Fibroblast of the conjunctiva (primary cell): ENCODE measurements at places on chromosomes 3 and 15.

GRCh38 chr3:182692021-182692420, 101.3 kb upstream of the ATP11B start:
- no peak for DNase-seq

GRCh38 chr15:60421544-60421943, 23.8 kb upstream of the ANXA2 start:
- DNase-seq = no peak

GRCh38 chr15:61307474-61307873, 78.4 kb upstream of the RORA start:
- DNase-seq = no peak

GRCh38 chr3:151900884-151901643, 27.6 kb downstream of the SUCNR1 start:
- no peak for DNase-seq

GRCh38 chr3:29503958-29504357, 223.1 kb downstream of the RBMS3 start:
- DNase-seq = peak; percentile 28

- DNase-seq = no peak
Observed at GRCh38 chr15:48413304-48413703, 82.1 kb downstream of the DUT start.

DNA sequence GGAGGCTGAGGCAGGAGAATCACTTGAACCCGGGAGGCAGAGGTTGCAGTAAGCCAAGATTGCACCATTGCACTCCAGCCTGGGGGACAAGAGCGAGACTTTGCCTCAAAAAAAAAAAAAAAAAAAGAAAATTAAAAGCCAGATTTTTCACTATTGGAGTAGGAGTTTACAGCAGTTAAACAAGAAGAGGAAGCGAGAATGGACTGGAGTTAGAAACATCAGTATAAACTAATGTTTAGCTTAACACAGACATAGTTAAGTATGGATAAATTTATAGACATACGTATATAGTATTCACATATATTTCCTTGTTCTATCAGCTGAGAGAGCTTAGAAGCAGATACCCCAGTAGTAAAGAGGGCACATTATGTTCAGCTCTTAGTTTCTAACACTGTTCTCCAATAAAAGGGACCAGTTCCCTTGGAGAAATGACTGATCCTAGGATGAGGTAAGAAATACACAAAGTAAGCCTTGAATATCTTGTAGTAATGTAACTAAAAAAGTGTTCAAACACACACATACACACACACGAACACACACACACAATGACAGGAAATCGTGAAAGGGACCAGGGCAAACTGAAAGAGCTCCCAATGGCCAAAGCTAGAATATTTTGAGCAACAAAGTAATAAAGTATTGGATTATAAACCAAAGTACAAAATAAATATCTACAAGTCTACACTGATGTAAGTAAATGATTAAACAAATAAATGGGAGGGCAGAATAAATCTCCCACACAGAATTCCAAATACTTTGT, 25.1 kb downstream of the PIK3CB start:
- DNase-seq = no peak

GRCh38 chr3:189365609-189366564, 194.1 kb downstream of the TPRG1 start:
- DNase-seq = no peak

DNA sequence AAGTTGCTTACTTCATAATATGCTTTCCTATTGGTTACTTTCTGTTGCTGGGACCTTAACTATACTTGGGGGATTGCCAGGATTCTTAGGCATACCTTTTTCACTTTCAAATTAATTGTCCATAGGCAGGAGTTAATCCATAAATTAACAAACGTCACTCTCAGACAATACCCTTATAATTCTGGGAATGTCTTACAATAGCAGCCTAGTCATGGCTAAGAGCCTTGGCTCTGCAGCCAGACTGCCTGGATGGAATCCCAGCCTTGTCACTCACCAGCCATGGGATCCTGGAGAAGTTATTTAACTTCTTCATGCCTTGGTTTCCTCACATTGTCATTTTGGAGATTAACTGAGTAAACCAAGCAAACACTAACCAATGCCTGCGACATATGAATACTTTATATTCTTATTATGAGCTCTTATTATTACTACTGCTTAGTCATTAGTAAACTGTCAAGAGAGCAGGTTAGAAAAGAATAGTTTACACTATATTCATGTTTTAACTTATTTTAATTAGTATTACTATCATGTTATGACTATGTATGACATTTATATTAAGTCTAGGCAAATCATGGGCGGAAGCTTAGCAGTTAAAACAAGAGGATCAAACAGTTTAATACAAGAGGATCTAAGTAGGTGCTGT, 29.0 kb downstream of the GYG1 start:
- no peak for DNase-seq

GRCh38 chr3:46209053-46209452, 940 bp upstream of the CCR1 start:
- no peak for DNase-seq

GRCh38 chr15:85897207-85897894, 102.6 kb upstream of the KLHL25 start:
- DNase-seq = no peak

GRCh38 chr3:16266714-16267113, 1.7 kb downstream of the OXNAD1 start:
- DNase-seq = no peak

DNA sequence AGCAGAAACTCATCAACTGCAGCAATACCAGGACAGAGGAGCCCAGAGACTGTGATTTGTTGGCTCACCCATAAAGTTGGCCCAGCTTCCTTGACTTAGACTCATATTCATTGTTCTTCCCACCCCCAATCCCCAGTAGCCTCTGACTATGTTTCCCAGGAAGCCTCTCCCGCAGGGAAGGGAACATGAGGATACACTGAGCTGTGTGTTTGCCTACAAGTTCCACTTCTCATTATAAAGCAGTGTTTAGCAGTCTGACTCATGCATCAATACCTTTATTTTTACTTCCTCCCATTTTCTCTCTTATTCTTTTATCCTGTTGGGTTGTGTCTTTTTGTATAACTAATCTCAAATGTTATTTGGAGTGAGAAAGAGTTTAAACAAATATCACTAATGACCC, 111.6 kb upstream of the PHLDB2 start:
- DNase-seq = no peak

DNA sequence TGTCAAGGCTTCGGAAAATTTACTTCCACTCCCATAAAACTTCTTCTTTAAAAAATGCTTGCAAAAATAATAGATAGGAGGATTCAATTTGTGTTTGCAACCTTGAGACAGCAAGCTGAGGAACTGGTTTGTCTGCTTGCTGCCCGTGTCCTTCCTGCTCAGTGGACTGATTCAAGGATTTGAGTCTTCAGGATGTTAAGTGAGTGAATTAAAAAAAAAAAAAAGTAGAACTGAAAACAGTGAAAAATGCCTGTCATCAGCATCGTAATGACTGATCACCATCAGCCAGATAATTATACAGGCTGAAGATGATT, 453.7 kb downstream of the FGF12 start:
- DNase-seq = no peak

- no peak for DNase-seq
Observed at GRCh38 chr3:70400194-70400593, 87.8 kb upstream of the MDFIC2 start.

DNA sequence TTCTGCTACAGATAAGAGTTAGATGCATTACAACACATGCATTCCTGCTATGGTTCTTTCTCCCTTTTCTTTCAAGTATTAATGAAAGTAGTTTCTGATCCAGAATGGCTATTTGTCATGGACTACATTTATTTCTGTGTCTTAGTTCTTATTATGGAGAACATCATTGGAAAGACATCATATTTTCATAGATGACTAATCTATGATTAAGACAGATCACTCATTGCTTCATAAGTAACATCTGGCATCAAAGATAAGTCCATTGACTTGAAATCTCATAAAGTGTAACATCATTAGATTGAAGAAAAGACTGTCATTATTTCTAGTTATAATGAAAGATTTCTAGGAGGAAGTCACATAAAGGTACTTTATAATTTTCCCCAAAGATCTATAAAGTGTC, 366.7 kb downstream of the NSUN3 start:
- no peak for DNase-seq

- no peak for DNase-seq
Observed at GRCh38 chr3:53730576-53730975, 115.6 kb downstream of the CHDH start.

DNA sequence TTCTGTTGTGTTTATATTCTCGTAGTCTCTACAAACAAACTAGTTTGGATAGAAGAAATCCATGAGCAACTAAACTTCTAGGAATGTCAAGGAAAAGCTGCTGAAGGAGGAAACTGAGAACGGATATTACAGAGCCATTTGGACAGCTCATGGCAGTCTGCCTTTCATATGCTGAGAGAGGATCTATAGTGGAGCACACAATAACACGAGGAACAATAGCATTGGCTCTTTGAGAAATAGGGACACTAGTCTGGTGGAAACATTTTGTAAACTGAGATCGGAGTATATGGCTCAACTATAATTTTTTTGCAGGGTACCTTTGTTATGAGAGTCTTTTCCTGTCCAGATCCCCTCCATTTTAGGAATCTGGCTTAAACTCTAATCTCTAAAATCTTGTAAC, 200.5 kb downstream of the CLSTN2 start:
- no peak for DNase-seq

GRCh38 chr15:37764733-37765191, 169.7 kb upstream of the TMCO5A start:
- DNase-seq = peak; percentile 35

DNA sequence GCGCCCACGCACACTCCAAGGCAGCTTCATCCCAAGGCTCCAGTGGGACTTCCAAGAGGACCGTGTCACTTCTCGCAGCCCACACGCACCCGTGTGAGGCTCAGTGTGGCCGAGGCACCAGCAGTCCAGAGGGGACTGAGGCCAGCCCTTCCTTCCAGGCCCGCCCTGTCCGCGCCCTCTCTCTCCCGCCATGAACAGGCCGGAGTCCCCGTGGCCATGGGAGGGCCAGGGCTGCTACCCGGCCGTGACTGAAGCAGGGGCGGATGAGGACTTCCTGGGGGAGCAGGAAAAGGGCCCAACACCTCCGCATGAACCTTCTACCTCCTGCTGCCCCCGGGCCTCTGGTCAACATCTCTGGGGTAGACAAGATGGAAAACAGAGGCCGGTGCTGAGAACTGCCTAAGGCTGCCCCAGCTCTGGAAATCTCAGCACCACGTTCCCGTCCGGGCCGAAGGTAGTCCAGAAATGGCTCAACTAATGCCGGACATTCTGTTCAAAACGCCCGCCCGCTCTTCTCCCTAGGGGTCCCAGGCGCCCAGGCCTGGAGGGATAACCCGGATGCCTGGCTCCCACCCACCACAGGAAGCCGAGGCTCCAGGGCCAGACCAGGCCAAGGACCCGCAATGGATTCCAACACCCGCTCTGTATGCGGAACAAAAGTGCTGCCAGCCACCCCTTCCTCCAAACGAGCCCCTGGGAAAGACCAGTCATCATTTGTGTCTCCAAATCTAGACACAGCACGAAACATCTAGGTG, 32.7 kb downstream of the TNK2 start:
- no peak for DNase-seq

DNA sequence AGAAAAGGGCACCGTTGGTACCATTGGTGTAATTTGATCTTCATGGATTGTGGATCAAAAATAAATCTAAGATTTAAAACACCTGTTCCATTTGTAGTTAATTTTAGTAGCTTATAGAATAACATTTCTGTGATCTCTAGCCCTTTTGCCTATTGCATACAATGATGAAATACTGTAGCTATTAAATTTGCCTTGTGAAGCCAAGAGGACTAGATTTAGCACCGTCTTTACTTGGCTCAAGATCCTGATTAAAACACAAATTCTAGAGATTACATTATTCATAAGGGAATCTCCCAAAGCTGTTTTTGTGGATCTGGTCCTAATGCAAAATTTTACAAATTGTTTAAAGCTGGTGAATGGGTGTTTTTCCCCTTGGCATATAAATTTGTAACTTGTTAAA, 8.2 kb downstream of the TBC1D23 start:
- peak; percentile 47 for DNase-seq

DNA sequence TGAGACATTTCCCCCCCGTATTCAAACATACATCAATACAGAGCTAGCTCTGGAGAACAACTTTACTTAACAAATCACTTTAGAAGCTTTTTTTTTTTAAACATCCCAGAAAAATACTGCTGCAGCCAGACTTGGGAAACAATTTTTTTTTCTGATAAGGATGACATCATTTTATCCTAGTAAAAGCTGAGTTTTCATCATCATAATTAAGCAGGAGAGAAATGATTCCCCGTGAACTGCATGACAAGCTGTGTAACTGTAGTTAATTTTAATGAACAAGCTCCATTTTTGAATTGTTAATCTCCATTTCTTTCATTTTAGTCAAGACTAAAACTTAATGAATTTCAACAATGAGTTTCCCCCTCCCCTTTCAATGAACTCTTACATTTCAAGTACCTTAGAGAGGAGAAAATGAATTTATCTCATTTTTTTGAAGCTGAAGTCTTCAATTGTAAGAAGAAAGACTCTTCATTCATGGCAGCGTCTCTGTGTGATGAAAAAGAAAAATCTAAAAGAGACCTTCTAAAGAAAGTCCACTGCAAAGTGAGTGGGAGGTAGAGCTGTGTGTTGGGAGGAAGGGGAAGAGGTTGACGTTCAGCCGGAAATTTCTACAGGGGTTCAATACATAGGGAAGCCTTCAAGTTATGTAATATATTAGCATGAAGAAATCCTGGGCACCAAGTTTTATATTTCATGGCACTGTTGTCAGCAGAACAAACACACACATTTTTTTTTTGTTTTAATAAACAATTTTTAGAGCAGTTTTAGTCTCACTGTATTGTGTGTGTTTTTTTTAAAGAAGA, 31.7 kb downstream of the HES1 start:
- DNase-seq = no peak

DNA sequence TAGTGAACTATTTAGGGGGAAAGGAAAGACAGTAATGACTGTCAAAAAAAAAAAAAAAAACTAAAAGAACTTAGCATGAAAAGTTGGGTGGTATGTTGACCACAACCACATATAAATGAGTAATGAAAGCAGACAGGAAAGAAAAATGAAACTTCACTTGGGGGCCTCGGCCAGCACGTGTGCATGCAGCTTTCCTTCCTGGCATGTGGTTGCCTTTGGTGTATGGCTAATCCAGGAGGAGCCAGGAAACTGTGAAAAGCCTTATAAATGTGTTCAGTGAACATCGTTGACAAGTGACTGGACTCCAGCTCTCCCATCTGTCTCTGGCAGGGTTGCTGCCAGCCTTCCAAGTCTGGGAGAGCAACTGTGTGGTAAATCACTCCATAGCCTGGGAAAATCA, 195.1 kb downstream of the DTWD1 start:
- no peak for DNase-seq

GRCh38 chr15:67786646-67787045, 38.7 kb upstream of the SKOR1 start:
- DNase-seq = no peak

- no peak for DNase-seq
Observed at GRCh38 chr3:42665050-42665878, 11.8 kb downstream of the ZBTB47 start.

DNA sequence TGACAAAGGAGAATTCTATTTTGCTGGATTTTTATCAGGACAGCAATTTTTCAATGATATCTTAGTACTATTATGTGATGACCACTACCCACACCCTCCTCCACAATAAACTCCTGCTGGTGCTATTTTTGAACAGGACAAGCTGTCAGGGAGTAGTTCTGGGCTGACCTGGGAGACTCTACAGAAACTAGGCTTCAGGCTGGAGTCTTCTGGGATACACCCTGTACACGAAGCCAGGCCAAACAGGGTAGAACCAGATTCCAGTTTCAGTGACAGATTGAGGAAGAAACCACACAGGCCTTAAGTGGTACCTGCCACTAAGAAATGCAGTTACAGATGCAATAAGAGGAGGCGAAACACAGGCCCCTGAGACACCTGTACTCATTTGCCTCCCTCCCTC, 12.8 kb downstream of the NMNAT3 start:
- DNase-seq = no peak
